Uterus (tissue), 4 donors: ENCODE measurements at places on chromosomes 3 and 15. TPM values are rescaled to one million over a fixed set of nuclear protein-coding genes. Genes with fewer than 3 reads are reported as not detected.

CKMT1A gene
- total RNA-seq: not detected

EXD1 gene
- not detected for total RNA-seq

MED12L gene
- 12.7 TPM for total RNA-seq

IQCH gene
- 3.0 TPM for total RNA-seq

TNNC1 gene
- total RNA-seq: not detected

REC114 gene
- not detected for total RNA-seq

CCR8 gene
- total RNA-seq: not detected

GNL3 gene
- 41.5 TPM for total RNA-seq

CCR3 gene
- not detected for total RNA-seq

GRCh38 chr15:92082006-92082843 lies 228.7 kb downstream of the SLCO3A1 start:
- peak; percentile 75 for DNase-seq
- H3K4me3 ChIP-seq: no peak overlapping the region
- H3K4me1 ChIP-seq: no peaks in the 10 kb centered on the region
- no peaks in the 10 kb centered on the region for H3K27me3 ChIP-seq

- no peaks in the 10 kb centered on the region for H3K36me3 ChIP-seq
- H3K4me3 ChIP-seq: no peak overlapping the region
- no peak for DNase-seq
Measured at GRCh38 chr3:139572847-139573672, 33.5 kb upstream of the RBP1 start.

DNA sequence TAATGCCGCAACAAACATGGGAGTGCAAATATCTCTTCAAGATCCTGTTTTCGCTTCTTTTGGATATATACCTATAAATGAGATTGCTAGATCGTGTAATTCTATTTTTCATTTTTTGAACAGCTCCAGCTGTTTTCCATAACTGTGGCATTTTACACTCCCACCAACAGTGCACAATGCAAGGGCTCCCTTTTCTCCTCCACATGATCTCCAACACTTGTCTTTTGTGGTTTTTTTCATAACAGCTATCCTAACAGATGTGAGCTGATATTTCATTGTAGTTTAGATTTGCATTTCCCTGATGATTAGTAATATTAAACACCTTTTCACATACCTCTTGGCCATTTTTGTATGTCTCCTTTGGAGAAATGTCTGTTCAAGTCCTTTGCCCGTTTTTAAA lies 58.6 kb upstream of the TJP1 start:
- H3K4me3 ChIP-seq: no peak overlapping the region
- no peaks in the 10 kb centered on the region for H3K27me3 ChIP-seq
- no peak for DNase-seq
- H3K4me1 ChIP-seq: no peaks in the 10 kb centered on the region

DNA sequence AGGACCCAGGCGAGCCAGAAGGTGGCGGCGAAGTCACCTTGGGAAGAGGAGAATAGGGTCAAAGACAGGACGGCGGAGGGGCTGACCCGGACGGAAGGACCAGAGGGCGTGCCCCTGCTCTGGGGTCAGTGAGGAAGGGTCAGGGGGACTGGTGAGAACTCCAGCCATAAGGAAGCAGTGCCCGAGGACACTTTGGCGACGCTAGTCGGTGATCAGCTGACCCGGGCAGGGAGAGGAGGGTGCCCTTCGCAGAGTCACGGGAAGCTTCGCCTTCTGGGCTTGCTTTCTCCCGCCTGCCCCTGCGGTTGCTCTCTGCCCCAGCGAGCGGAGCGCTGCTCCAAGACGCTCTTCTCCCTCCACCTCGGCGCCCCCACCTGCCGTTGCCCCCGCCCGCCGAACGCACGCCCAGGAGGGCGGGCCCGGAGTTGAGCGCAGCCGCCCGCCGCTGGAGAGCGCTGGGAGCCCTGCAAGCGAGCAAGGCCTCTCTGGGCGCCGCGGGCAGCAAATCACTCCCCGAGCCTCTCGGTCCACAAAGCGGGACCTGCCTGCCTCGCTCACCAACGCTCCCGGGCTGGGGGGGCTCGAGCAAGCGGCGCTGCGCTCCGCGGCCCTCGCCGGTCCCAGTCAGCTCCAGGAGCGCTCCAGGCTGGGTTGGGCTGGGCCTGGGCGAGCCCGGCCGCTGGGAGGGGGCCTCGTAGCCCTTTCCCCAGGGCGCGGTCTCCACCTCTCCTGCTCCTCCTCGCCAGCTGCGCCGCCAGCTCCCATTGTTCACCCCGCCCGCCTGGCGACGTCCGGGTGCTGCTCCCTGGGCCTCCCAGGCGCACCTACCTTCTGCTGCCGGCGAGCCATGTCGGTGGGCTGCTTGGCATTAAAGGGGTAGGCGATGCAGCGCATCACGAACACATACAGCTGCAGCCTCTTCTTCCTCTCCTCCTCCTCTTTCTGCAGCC lies 1.2 kb downstream of the CADPS start:
- H3K4me1 ChIP-seq: no peaks in the 10 kb centered on the region
- H3K27me3 ChIP-seq: no peaks in the 10 kb centered on the region
- no peak overlapping the region for H3K27ac ChIP-seq

DNA sequence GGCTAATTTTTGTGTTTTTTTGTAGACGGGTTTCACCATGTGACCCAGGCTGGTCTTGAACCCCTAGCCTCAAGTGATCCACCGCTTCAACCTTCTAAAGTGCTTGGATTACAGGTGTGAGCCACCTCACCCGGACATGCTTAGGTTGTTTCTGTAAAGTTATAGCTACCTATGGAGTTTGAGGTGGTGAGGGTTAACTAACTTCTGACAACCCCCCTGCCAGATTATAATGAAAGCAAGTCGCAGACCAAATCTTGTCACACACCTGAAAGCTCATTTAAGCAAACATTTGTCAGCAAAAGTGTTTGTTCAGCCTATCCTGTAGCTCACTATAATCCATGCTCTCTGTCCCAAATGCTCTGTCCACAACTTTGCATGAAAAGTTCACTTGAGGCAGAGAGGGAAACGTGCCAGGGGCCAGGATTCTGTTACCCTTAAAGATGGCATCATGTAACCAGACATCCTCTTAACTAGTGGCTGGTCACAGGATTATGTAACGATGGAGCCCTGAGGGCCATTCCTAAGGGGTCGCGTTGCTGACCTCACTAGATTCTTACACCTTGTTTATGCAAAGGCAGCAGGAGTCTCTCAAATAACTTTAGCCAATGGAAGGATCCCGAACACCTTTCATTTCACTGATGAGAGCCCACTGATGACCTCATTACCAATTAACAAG lies 24.1 kb upstream of the SENP5 start:
- H3K27ac ChIP-seq: no peak overlapping the region
- no peaks in the 10 kb centered on the region for H3K4me1 ChIP-seq
- DNase-seq: no peak
- no peaks in the 10 kb centered on the region for H3K27me3 ChIP-seq
- H3K36me3 ChIP-seq: no peaks in the 10 kb centered on the region
- H3K4me3 ChIP-seq: no peak overlapping the region

- no peaks in the 10 kb centered on the region for H3K36me3 ChIP-seq
- no peak for DNase-seq
- no peaks in the 10 kb centered on the region for H3K27me3 ChIP-seq
Measured at GRCh38 chr3:32313723-32314473, 75.4 kb downstream of the CMTM8 start.

- H3K27ac ChIP-seq: no peak overlapping the region
- no peaks in the 10 kb centered on the region for H3K27me3 ChIP-seq
- H3K36me3 ChIP-seq: no peaks in the 10 kb centered on the region
- DNase-seq: no peak
- H3K4me1 ChIP-seq: no peaks in the 10 kb centered on the region
- H3K4me3 ChIP-seq: no peak overlapping the region
Measured at GRCh38 chr3:123015596-123015995, 12.0 kb downstream of the SEMA5B start.

- DNase-seq: no peak
- H3K36me3 ChIP-seq: no peaks in the 10 kb centered on the region
- no peaks in the 10 kb centered on the region for H3K4me1 ChIP-seq
- H3K27me3 ChIP-seq: no peaks in the 10 kb centered on the region
- H3K4me3 ChIP-seq: no peak overlapping the region
- no peak overlapping the region for H3K27ac ChIP-seq
Measured at GRCh38 chr3:127959873-127960272, 44.8 kb downstream of the KBTBD12 start.

DNA sequence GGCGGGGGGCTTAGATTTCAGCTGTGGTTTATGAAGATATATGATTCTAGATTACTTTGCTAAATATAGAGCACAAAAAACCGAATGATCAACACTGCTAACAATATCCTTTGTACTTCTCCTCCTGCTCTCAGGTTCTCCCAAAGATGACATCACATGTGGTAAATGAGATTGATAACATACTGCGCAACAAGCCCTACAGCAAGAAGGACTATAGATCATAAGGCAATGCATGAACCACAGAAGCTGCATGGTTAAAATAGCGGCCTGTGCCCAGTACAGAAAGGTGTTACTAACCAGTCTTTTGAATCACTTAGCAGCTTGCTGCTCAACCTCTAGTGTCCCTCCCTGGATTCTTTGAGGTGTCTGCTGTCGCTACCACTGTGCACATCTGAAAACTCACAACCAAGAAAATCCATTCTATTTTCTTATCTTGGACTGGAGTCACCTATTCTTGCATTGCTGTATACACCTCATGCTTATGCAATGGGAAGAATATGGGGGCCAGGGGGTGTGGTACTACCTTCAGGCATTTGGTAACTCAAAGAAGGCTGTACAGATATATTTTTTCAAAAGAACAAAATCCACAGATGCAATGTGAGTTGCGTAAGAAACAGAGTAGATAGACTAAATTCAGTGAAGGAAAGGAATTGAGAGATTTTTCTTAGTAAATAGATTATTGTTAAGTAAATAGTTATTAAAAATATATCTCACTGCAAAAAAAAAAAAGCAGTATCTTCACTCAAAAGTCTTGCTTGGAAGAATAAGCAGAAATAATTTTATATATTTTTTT lies 18.2 kb downstream of the SSR3 start:
- no peaks in the 10 kb centered on the region for H3K27me3 ChIP-seq
- H3K36me3 ChIP-seq: no peaks in the 10 kb centered on the region
- H3K27ac ChIP-seq: peak overlapping the region; percentile 85

- no peak for DNase-seq
- H3K4me3 ChIP-seq: no peak overlapping the region
- no peaks in the 10 kb centered on the region for H3K27me3 ChIP-seq
- H3K27ac ChIP-seq: no peak overlapping the region
Measured at GRCh38 chr3:100988080-100988479, 5.1 kb downstream of the ABI3BP start.

- H3K27me3 ChIP-seq: no peaks in the 10 kb centered on the region
- no peak overlapping the region for H3K4me3 ChIP-seq
- no peak overlapping the region for H3K27ac ChIP-seq
Measured at GRCh38 chr15:92384381-92384780, 9.3 kb upstream of the ST8SIA2 start.

- H3K4me3 ChIP-seq: no peak overlapping the region
- H3K4me1 ChIP-seq: no peaks in the 10 kb centered on the region
- no peaks in the 10 kb centered on the region for H3K36me3 ChIP-seq
- no peaks in the 10 kb centered on the region for H3K27me3 ChIP-seq
- no peak for DNase-seq
- no peak overlapping the region for H3K27ac ChIP-seq
Measured at GRCh38 chr3:99410789-99411311, 227.5 kb upstream of the COL8A1 start.

DNA sequence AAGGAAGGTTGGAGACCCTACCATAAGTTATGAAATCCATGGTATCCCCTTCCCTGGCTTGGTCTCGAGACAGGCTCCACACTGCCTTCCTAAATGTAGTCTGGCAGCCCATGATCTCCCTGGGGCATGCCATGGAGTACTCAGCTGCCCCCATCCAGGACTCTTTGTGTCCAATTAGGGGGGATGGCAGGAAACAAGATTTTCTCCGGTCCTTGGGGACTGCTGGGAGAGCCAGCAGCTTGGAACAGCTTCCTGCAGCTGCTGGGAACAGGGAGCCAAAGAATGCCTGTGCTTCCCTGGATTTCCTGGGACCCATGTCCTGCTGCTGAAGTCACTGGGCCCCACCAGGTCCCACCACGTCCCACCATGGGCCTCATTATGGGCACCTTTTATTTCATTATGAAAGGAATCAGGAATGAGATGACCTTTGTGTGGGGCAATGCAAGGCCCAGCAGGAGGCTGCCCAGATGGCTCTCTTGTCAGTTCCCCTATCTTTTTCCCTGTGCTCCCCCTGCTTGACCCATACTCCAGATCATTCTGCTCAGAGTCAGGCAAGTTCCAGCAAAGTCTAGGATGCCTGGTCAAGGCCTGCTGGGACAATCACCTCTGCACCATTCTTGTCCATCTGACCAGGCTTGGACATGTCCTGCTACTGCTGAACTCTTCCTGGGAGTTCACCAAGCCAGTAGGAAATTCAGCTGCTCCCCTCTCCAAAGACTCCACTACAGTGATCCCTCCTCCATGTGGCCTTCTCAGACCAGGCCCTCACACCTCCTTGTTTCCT lies 15.0 kb upstream of the DAG1 start:
- H3K4me3 ChIP-seq: no peak overlapping the region
- no peaks in the 10 kb centered on the region for H3K4me1 ChIP-seq
- H3K36me3 ChIP-seq: no peaks in the 10 kb centered on the region
- H3K27ac ChIP-seq: no peak overlapping the region

DNA sequence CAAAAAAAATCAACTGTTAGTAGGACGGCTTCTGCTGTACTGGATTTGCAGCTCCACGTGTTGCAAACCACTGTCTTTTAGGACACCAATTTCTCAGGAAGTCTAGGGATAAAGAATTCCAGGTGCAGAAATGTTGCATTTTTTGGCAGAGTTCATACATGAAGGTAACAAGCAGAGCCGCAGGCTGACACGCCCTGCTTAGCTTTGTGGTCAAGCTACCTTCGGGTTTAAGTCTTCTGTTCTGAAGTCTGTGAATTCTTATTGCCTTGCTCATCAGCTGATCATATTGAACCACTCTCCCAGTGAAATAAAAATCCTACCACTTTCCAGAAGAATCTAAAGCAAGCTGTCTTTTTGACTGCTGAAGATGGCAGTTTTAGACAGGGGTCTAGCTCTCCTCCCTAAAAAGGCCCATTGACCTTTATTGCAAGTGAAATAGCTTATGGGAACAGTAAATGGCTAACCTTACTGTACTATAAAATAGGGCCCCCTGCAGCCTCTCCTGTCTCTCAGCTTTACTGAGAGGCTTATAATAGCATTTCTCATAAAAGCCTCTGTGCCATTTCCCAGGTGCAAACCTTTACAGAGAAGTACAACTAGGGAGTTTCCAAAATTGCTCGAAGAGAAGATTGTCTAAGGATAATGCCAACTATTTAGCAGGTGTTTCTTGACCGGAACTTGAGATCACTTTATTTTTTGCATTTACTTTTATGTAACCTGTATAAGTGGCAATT lies 262.2 kb upstream of the IL12A start:
- no peaks in the 10 kb centered on the region for H3K4me1 ChIP-seq
- H3K36me3 ChIP-seq: no peaks in the 10 kb centered on the region
- no peaks in the 10 kb centered on the region for H3K27me3 ChIP-seq
- DNase-seq: no peak
